CD8-positive, alpha-beta T cell (primary cell): ENCODE measurements at places on chromosomes 2 and 18. TPM values are rescaled to one million over a fixed set of nuclear protein-coding genes. Genes with fewer than 3 reads are reported as not detected.

- no peak for DNase-seq
These were observed 63.9 kb downstream of the ARHGAP15 start for GRCh38 chr2:143193121-143193520.

DNA sequence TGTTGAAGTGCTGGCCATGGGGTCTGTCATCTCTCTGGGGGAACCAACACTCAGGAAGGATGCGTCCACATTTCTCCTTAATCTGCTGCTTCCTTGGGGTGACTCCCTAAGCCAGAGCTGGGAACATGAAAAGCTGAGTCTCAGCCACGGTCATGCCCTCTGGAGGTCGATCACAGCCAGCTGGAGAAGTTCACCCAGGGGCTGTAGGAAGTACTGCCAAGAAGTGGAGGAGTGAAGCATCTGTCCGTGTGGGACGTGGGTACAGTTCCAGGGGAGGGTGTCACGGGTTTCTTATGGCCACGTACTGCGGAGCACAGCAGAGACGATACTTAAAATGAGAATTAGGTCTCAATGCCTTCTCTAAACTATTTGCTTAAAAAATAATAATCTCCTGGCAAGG is 42.4 kb upstream of the IGFBP2 start:
- DNase-seq, result no peak

- DNase-seq, result peak; percentile 21
These were observed 47.9 kb upstream of the KCNF1 start for GRCh38 chr2:10863837-10864236.

DNA sequence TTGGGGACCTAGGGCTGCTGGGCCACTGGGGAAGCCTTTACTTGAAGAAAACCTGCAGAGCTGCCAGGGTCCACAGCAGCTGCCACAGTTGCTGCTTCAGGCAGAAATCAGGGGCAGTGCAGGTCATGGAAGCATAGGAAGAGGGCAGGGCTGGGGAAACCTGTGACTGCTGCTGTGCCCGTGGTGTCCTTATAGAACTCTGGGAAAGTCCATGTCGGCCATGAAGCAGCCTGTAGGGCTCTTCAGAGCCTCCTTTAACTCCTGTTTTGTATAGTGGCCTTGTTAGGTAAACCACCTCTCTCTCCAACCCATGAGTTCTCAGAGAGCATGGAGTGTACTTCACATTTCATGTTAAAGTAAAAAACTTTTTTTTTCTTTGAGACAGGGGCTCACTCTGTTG is 62.1 kb downstream of the SMAD4 start:
- DNase-seq, result no peak

- no peak for DNase-seq
These were observed 153.4 kb downstream of the MBP start for GRCh38 chr18:76979111-76979751.

Gene REL
- 202 TPM for total RNA-seq

Gene CREG2
- not detected for total RNA-seq

Gene G6PC2
- not detected for total RNA-seq

Gene CCDC121
- 1.4 TPM for total RNA-seq
